ENCODE measurements at places on chromosomes 4 and X. TPM values are rescaled to one million over a fixed set of nuclear protein-coding genes. Genes with fewer than 3 reads are reported as not detected.

- H3K4me3 ChIP-seq, result peak overlapping the region; percentile 27
- H3K4me1 ChIP-seq, result peaks cover 30% of the 10 kb centered on the region
- peak; percentile 96 for DNase-seq
- H3K27ac ChIP-seq, result peak overlapping the region; percentile 55
- H3K36me3 ChIP-seq, result no peaks in the 10 kb centered on the region
Measured at GRCh38 chr4:54525602-54526001, 132.2 kb upstream of the KIT start.

DNA sequence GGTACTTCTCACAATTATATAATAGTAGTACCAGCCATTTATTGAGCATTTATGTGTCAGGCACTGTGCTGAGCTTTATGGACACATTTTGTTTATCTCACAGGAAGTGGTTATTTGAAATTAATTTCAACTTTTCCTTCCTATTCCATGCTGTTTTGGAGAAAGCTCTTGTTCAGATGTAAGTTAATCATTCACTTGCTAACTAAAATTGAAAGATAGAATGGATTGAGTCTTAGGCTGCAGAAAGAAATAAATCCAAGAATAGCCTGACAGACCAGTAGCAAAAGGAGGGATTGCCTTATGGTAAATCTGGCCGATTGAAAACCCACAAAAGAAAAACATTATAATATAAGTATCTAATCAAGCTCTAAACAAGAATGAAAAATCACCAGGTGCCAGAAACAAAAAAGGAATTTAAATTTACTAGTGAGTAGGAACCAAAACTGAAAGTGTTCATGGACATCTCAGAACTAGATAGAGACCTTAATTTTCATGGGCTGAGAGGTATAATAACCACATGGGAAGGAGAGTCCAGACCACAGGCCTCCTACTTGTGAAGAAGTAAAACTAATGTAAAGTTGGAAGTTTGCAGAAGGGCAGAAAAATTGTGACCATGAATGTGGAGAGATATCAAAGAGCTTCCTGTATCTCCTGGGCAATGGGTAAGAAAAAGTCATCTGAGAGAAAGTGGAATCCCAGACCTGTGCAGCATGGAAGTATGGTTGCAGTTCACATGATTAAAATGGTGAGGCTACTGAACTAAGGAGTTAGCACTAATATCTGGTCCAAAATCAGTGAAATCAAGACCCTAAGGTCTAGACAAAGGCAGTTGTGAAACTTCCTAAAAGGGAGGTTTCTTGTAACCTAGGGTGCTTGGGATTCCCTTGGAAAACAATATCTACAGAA, 38.0 kb downstream of the RADX start:
- H3K36me3 ChIP-seq, result no peaks in the 10 kb centered on the region
- no peak for DNase-seq
- H3K27ac ChIP-seq, result no peak overlapping the region
- H3K4me1 ChIP-seq, result no peaks in the 10 kb centered on the region
- no peak overlapping the region for H3K4me3 ChIP-seq
- H3K27me3 ChIP-seq, result no peaks in the 10 kb centered on the region

DNA sequence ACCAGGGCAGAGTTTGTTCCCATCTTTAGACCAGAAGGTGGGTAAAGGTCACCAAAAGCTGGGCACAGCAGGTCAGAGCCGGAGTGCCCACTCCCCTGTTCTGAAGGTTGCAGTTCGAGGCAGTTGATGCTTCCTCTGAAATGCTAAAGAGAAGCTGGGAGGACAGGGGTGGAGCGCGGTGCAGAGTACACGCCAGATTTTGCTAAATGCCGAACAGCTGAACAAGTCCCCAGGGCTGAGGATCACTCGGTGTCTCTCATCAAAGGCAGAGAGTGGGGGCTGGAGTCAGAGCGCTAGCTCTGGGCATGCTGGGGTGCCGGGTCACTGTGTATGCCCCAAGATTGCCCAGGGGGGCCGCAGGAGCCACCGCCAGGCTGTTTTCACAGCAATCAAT, 197.0 kb downstream of the BCOR start:
- no peak for DNase-seq
- peaks cover 56% of the 10 kb centered on the region for H3K4me1 ChIP-seq
- H3K4me3 ChIP-seq, result no peak overlapping the region
- no peak overlapping the region for H3K27ac ChIP-seq

GRCh38 chr4:95304898-95305297, 243.9 kb downstream of the UNC5C start:
- no peaks in the 10 kb centered on the region for H3K27me3 ChIP-seq
- H3K36me3 ChIP-seq, result no peaks in the 10 kb centered on the region
- DNase-seq, result no peak
- H3K4me3 ChIP-seq, result no peak overlapping the region
- no peaks in the 10 kb centered on the region for H3K4me1 ChIP-seq

GRCh38 chr4:25493466-25493865, 116.4 kb downstream of the ANAPC4 start:
- no peaks in the 10 kb centered on the region for H3K36me3 ChIP-seq
- no peak for DNase-seq
- H3K27ac ChIP-seq, result no peak overlapping the region
- no peaks in the 10 kb centered on the region for H3K4me1 ChIP-seq

- peak overlapping the region; percentile 89 for H3K4me3 ChIP-seq
- H3K27me3 ChIP-seq, result no peaks in the 10 kb centered on the region
- no peak for DNase-seq
- H3K36me3 ChIP-seq, result no peaks in the 10 kb centered on the region
- H3K27ac ChIP-seq, result peak overlapping the region; percentile 84
- peaks cover 19% of the 10 kb centered on the region for H3K4me1 ChIP-seq
Measured at GRCh38 chrX:49878128-49878833, 1.0 kb upstream of the USP27X start.

DNA sequence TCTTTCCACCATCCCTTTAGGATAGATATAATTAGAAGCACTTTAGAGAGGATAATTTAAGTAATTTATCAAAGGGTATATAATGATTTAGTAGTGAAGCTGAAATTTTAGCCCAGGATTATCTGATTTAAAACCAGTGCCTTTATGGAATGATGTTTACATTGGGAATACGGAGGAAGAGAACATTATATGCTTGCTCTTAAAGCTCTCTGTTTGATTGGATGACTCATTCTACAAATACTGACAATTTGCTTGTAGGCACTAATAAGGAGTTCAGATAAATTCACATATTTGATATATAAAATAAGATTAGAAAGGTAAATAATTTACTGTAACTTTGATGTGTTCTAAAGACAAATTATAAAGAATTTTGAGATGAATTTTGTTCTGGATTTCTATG, 84.7 kb downstream of the SH3BGRL start:
- H3K4me3 ChIP-seq, result no peak overlapping the region
- no peaks in the 10 kb centered on the region for H3K4me1 ChIP-seq

DNA sequence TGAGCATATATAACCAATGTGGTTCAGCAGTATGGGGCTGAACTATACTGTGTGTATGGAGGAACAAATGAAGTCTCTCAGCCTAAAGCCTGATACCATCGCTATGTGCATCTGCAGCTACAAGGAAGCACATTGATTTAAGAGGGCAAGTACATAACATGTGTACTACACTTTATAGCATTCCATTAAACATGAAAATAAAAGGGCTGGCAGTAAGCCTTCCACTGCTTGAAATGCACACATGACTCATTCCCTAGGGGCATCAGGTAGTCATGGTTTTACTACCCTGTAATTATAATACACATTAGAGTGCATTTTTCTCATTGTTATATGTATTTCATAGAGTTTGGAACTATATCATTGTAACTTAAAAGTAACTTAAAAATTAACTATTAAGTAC, 51.2 kb downstream of the SMARCA1 start:
- H3K4me3 ChIP-seq, result no peak overlapping the region
- H3K36me3 ChIP-seq, result peaks cover 26% of the 10 kb centered on the region
- H3K4me1 ChIP-seq, result peaks cover 15% of the 10 kb centered on the region
- peak; percentile 4 for DNase-seq
- no peak overlapping the region for H3K27ac ChIP-seq
- peaks cover 2% of the 10 kb centered on the region for H3K27me3 ChIP-seq

DNA sequence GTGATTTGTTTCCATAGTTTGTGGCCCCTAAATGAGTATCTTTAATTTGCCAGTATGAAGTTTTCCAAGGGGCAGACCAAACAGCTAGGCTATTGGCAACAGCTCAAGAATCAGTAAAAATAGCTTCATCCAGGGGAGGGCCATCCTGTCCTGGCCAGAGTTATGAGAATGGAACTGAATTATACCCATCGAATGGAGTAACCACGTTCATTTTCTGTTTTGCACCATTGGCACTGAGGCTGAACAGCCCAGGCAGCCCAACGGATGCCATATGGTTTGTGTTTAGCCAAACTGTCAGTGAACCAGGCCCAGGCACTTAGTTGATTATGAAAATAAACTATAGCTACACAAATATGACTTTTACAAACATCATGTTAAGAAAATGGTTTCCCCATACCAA, 17.7 kb upstream of the ASB5 start:
- no peak for DNase-seq
- no peak overlapping the region for H3K4me3 ChIP-seq
- H3K36me3 ChIP-seq, result no peaks in the 10 kb centered on the region
- H3K4me1 ChIP-seq, result no peaks in the 10 kb centered on the region
- H3K27ac ChIP-seq, result no peak overlapping the region
- no peaks in the 10 kb centered on the region for H3K27me3 ChIP-seq

DNA sequence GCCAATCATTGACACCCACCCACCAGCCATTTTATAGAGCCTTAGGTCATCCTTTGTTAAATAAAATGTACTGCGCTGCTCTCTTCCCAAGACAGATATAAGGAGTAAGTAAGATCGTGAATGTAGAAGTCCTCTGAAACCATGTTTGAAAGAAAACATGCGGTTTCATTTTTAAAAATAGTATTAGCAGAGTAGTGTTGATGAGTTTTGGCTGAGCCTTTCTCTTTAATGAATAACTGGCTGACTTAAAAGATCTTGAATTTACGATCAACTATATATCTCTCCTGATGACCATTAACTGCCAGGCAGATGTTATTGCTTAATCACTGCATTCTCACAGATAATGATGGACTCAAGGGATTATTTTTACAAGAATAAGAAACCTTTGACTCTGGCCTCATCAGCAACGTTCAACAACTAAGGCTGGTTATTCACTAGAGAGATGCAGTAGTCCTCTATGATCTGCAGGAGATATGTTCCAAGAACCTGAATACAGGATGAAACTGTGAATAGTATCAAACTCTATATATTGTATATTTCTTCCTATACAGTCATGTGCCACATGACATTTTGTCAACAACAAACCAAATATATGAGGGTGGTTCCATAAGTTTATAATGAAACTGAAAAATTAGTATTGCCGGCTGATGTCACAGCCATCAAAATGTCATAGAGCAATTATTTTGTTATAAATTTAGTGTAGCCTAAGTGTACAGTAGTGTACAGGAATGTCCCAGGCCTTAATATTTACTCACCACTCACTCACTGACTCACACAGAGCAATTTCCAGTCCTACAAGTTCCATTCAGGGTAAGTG, 80.8 kb downstream of the FAM13A start:
- peak overlapping the region; percentile 44 for H3K4me3 ChIP-seq
- H3K27me3 ChIP-seq, result no peaks in the 10 kb centered on the region
- DNase-seq, result no peak
- H3K36me3 ChIP-seq, result no peaks in the 10 kb centered on the region

DNA sequence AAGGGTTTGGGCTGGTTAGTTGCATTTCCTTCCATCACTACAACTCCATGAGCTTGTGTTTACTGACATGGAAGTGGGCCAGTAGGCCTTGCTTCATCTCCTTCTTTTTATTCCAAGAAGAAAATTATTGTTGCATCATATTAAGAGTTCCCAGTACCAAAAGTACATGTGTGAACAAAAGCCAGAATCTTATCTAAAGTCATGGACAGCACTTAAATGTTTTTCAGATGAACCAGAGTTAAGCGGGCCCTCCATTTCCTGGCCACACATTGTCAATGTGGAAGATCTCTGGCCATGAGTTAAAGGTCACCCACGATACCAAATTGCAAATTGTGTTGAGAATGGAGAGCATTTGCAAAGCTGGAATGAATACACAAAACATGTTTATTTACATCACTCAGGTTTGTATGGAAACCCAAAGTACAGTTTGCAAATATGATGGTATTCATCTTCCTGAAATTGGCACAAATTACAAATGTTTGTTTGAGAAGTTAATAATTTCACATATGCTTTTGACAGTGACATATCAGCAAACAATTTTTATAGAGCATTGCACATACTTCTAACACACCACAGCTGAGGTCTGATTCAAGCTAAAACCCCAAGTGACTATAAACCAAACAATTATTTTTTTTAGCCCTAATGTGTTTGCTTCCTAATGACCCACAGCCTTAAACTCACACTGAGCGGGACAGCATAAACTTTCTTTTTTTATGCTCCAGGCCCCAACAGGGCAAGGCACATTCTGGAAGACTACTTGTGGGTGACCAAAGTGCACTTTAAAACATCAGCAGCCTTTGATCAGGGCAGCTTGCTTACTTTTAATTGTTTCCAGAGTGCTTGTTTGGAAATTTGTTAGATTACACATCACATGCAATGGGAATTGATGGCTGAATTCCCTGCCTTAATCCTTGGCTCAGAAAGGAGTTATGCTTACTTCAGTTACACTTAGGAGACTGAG, 502.9 kb upstream of the SLIT2 start:
- peak overlapping the region; percentile 7 for H3K4me3 ChIP-seq
- peak; percentile 43 for DNase-seq
- peak overlapping the region; percentile 74 for H3K27ac ChIP-seq
- peaks cover 31% of the 10 kb centered on the region for H3K4me1 ChIP-seq

DNA sequence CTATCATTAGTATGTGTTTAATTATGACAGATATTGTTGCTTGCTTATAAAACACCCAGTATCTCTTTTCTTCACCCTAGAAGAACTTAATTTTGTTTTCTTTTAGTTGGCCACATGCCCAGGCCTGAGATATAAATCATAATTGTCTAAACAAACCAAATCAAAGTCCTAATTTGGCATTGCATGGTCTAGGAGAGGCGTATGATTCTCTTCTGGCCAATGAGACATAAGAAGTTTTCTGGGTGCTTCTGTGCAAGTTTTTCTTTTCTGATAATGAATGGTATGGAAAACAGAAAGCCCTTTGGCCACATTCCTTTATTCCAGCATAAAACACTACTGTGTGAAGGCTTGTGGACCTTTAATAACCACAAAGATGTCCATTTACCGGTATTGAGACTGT, 192.9 kb upstream of the CTSO start:
- no peak overlapping the region for H3K4me3 ChIP-seq
- no peaks in the 10 kb centered on the region for H3K36me3 ChIP-seq
- H3K4me1 ChIP-seq, result no peaks in the 10 kb centered on the region
- no peak for DNase-seq
- H3K27ac ChIP-seq, result no peak overlapping the region

Gene F8A3
- 13.4 TPM for total RNA-seq

Gene ATP2B3
- total RNA-seq, result not detected

Gene CT45A3
- not detected for total RNA-seq

Gene MAMLD1
- total RNA-seq, result 4.6 TPM

Gene TCEAL7
- 12.7 TPM for total RNA-seq

Gene MAD2L1
- 31.4 TPM for total RNA-seq

Gene TCEAL3
- 71.7 TPM for total RNA-seq
